ENCODE measurements at places on chromosomes 16 and 17.

DNA sequence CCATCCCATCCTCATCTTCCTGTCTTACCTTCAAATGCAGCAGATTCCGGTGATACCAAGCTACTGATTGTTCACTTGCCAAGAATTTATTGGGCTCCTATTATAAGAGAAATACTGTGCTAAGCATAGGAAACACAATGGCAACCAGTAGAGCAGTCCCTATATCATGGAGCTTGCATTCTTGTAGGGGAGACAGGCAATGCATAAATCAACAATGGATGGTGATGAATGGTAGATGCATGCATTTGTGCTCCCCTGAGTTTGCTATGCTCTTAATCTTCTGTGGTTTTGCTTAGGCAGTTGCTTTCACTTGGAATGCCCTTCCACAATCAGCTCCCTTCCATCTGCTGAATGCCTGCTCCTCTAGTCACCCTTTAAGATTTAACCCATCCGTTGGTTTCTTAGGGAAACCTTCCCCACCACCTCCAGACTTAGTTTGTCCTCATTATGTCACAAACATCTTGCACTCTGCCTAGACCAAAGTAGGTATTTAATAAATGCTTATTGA, 200.2 kb upstream of the TOX3 start:
- DNase-seq: no peak

- no peak for DNase-seq
These were observed 43.0 kb downstream of the MYO18A start for GRCh38 chr17:29136998-29137730.

DNA sequence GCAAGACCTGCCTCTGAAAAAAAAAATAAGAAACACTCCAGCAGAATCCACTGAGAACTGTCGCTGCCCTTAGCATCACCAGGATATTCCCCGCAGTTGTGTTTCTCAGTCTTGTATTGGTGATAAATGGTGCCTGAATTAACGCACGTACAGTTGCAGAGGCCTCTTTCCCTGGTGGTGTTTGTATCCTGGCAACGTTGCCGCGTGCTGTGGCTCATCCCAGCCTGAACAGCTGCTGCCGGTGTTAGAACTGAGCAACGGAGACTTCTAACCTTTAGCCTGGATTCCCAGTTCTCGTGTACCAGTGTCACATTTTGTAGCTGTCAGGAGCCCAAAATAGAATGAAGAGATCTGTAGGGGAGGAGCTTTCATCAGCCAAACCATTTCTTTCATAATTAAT, 4.8 kb downstream of the MLYCD start:
- DNase-seq: no peak

- DNase-seq: peak; percentile 25
These were observed 69.2 kb upstream of the CES5A start for GRCh38 chr16:55944377-55944802.

GRCh38 chr16:78365366-78365765, 265.9 kb downstream of the WWOX start:
- no peak for DNase-seq
